ENCODE measurements at places on chromosomes 1 and 21.

DNA sequence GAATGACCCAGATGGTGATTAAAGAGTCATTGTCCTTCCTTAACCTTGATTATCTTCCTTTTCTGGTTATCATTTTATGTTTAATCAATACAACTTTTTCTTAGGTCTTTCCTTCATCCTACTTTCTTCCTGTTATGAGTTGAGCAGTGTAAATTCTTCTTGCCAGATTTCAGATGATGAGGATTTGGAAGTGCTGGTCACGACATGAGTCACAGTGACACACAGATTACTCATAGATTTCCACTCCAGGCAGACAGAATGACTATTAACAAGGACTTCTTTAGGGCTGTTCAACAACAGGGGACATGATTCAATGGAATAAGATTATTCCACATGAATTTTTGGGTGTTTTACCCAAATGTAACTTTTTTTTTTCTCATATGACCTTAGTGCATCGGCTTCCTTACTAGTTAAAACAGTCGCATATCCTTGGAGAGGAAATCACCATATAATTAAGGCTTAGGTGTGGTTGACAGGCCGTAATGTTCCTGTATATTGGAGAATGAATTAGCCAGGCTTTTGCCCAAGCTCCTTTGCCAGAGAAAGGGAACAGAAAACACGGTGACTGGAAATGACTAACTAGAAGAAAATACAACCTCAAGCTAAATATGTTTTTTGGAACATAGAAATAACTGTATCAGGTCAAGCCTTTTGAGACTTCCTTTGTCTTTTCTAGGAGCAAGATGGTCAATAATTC is 44.2 kb downstream of the PRRX1 start:
- no peak for DNase-seq

- DNase-seq = no peak
These were observed 5.2 kb downstream of the FCRL3 start for GRCh38 chr1:157695417-157695816.

- DNase-seq = no peak
These were observed 57.1 kb upstream of the PPP2R5A start for GRCh38 chr1:212228076-212228475.

DNA sequence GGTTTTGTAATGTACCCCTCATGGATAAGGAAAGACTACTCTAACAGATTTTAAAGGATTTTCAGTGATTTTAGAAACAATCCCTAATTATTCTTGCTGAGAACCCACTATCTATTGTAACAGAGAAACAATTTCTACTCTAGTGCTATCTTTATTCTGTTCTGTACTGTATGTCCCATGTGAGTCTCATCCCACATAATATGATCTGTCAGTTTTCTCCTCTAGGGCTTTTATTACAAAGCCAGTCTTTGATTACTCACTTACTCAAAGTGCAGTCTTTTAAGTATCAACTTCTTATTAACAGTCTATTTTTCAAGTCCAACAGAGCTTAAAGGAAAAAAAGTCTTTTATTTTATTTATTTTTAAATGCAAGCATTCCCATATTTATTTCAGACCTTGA is 54.8 kb downstream of the CTH start:
- DNase-seq = no peak

DNA sequence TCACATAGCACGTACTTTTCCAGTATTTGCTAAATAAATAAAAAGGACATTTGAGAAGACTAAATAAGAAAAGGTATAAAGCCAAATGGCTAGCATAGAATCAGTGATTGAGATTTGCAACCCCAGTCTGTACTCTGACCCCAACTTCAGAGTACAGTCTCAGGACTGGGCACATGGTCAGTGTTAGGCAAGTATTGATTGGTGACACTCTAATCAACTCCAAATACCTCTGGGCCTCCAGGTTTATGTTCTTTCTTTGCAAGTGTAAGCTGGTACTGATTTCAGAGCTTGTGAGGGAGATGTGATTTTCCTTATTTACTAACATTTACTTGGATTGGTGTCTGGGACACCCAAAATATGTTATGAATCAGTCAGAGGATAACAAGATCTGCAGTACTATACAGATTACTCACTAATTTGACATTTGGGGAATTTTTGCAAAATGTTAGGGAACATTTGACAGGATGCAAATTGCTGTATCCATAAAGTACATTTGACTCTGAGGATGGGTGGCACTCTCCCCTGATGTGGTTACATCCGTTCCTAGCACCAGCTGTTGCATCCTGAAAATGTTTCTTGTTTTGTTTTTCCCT is 34.2 kb downstream of the LMO4 start:
- no peak for DNase-seq

DNA sequence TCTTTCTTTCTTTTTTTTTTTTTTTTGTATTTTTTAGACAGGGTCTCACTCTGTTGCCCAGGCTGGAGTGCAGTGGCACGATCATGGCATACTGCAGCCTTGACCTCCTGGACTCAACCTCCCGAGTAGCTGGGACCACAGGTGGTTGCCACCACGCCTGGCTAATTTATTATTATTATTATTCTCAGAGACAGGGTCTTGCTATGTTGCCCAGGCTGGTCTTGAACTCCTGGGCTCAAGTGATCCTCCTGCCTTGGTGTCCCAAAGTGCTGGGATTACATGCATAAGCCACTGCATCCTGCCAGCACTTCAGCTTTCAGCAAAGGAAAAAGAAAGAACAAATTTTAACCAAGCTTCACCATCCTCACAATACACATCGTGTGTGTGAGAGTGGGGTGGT is 97.9 kb upstream of the SERBP1 start:
- no peak for DNase-seq

DNA sequence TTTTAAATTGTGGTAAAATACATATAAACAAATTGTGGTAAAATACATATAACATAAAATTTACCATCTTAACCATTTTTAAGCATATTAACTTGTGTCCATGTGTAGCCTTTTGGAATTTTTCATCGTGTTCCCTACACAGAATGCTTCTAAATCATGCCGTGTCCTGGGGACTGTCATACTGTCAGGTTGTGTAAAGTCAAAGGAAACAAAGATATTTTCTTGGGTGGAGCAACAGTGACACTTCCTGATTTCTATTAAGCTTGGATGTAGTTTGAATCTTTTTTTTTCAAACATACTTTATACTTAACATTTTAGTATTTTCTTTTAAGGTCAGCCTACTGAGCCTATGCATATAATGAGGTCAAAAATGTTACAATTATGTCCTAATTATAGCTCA is 32.3 kb downstream of the DOP1B start:
- DNase-seq = no peak

GRCh38 chr1:18413541-18414305 is 67.0 kb upstream of the KLHDC7A start:
- no peak for DNase-seq

- DNase-seq = no peak
These were observed 21.8 kb upstream of the LHX4 start for GRCh38 chr1:180208264-180208663.

DNA sequence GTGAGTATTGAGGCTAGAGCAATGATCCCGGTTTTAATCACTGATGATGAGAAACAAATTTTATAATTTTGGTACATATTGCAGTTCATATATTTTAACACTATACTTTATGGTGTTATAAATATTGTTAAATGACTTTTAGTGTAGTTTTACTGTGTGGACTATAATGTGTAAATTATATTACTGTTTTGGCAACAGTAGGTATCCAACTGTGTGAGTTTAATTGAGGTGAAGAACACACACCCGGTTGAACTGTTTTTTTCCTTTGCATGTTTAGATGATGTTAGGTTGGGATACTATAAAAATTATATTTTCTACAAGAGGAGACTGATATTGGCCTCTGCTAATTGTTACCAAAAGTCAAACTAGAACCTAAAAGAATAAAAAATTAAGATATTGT is 166.5 kb downstream of the SDCCAG8 start:
- no peak for DNase-seq

- no peak for DNase-seq
These were observed 4.8 kb downstream of the SIM2 start for GRCh38 chr21:36703626-36704280.

GRCh38 chr1:10898921-10899320 is 102.5 kb upstream of the CASZ1 start:
- DNase-seq = no peak

All from stimulated activated CD4-positive, alpha-beta T cell treated with anti-CD3 and anti-CD28 coated beads, Interleukin-4, amount 100 ng/mL, for 48 hours (primary cell).